CD4-positive, alpha-beta T cell treated with Interleukin-4 for 4 hours (primary cell): ENCODE measurements at places on chromosomes 4 and X.

GRCh38 chrX:31228415-31228832, 156.6 kb upstream of the FTHL17 start:
- no peak for DNase-seq

- DNase-seq: no peak
These were observed 68.6 kb upstream of the HS3ST1 start for GRCh38 chr4:11497212-11497806.

DNA sequence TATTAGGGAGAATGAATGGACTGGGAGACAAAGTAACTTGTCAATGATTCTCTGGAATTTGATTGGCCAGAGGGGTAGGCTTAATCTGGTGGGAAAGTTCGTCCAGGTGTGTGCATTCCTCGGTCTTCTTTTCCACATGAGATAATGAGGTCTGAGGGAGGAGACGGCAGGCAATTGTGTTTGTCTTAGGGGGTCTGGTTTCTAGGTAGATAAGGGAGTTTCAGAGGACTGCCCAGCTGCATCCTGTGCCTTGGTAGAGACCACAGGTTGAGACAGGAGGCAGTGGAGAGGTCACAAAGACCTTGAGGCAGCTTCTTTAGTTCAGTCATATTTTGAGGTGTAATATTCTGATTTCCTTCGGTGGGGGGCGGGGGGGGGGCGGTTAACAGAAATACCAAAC, 4.3 kb downstream of the MGST2 start:
- no peak for DNase-seq

DNA sequence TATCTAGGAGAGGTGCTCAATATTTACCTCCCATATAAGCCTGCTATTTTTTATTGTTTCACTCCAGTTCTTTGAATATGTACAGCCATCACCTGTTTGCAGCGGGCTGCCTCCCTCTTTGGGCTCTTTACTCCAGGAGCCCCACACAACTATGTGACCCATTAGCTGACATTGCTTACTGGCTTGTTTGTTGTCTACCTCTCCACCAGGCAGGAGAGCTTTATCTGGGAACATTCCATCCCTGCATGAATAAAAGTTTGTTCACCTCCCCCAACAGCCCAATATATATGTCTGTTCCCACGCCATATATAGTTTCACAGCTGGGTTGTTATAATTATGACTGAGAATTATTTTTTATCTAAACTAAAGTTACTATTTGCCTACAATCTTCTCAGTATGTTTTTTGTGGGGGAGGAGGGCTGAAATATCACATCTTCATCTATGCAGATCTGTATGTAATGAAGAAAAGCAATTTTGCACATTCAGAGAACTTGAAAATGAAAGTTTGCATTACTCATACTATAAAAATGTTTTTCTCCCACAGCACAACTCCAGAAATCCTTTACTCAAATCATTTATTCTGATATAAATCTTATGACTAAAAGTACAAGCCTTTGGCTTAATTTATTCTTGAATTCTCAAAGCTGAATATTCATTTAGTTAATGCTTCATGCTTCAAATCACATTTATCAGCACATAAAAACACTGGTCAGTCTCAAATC, 61.2 kb upstream of the DAPP1 start:
- no peak for DNase-seq

DNA sequence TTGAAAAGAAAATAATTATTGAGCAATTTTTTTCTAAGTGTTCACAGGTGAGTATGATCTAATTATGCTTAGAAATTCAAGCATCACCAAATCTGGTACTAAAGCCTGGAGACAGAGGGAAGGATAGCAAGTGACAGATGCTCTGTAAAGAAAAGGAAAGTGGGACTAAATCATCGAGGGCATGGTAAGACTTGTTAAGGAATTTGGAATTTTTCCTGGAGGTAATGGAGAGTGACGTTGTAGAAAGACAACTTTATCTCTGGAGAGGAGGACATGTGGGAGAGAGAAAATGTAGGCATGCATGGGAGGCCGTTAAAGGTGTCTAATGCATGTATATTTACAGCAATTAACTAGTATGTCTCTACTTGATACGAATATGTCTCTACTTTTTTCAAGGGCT, 333.2 kb upstream of the ATOH1 start:
- no peak for DNase-seq

DNA sequence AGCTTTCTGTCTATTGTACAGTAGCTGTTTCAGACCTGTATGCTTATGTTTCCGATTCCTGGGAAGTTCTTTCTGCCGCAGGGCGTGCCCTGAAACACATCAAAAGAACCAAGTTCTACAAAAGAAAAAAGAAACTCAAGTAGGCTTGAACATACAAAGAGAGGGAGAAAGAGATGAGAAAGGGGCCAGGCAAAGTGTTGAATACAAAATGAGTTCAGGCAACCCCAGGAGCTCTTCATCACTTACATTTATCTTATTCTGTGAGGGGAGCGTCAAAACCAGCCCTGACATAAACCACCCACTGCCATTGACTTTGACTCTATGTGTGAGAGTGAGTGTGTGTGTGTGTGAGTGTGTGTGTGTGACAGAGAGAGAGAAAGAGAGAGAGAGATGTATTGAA, 26.5 kb upstream of the ATOH1 start:
- DNase-seq: no peak

DNA sequence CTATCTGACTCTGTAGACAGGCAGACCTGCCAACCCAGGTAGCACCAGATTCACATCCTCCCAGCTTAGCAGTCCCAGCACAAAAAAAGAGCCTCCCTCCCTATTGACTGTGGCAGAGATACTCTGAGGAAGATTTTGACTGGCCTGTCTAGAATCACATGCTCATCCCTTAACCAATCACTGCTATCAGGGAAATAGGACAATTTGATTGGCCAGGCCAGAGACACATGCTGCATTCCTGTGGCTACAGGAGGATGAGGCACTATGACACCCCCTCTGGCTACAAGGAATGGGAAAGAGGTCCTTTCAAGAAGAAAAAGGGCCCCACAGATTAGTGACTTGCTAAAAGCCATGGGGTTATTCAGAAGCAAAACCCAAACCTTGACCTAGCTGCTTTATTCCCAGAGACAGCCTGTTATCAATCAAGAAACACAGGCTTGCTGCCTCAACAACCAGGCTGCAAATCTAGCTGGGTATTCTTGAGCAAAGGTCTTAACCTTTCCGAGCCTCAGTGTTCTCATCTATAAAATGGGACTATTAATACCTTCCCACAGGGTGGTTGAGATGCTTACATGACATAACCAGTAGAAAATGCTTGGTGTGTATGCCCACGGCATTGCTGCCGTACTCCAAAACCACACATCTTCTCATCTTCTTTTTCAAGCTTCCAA, 147.6 kb downstream of the BCOR start:
- no peak for DNase-seq

GRCh38 chr4:76074468-76074867, at the start of gene ART3:
ART3 (plus strand) TSS chr4:76074709; CDS start chr4:76075890, 1,181 bp downstream.
- no peak for DNase-seq

GRCh38 chr4:173990869-173991210, 292.6 kb downstream of the FBXO8 start:
- DNase-seq: no peak

- peak; percentile 60 for DNase-seq
These were observed 98.2 kb downstream of the FRYL start for GRCh38 chr4:48681856-48682255.

- DNase-seq: no peak
These were observed 29.2 kb downstream of the PRRG1 start for GRCh38 chrX:37378404-37378803.

- no peak for DNase-seq
These were observed 204.5 kb downstream of the NLGN4X start for GRCh38 chrX:6024204-6024603.

GRCh38 chr4:150325872-150326271, 247.6 kb downstream of the DCLK2 start:
- DNase-seq: no peak

DNA sequence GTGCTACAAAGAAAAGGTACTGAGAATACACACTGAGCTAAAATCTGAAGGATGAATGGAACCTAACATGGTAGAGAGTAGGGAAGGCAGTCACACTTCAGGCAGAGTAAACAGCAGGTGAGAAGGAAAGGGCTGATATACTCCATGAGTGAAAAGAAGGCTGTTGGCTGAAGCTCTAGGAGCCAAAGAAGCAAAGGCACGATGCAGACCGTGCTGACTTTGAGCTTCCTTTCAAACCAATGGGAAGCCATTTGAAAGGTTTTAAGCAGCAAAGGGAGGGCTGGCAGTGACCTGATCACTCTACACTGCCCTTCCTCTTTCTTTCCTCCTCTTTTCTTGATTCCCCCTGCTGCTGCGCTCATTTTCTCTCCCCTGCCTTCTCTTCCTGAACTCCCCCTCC, 66.4 kb downstream of the TMEM154 start:
- DNase-seq: no peak
